Stimulated activated CD4-positive, alpha-beta T cell treated with anti-CD3 and anti-CD28 coated beads, Interleukin-4, amount 100 ng/mL, for 48 hours (primary cell): ENCODE measurements at places on chromosomes 4 and X.

- DNase-seq: no peak
These were observed 76.7 kb upstream of the ARHGAP24 start for GRCh38 chr4:85398276-85398675.

DNA sequence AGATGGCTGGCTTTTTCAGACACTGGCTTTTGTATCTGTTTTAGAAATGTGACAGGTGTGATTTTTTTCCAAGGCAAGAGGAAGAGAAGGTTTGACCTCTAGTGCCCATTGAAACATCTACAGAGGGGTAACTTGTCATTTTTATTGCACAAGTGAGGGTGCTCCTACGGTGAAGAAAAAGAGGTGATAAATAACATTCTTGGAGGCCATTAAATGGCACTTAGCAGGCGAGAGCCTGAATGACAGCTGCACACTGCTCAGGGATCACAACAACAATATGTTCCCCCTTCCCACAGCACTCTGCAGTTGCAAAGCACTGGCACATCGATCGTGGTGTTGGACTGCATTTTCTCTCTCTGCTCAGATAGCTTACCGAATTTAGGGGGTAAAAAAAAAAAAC lies 22.9 kb downstream of the FAM184B start:
- DNase-seq: no peak

- no peak for DNase-seq
These were observed 23.8 kb downstream of the VSIG4 start for GRCh38 chrX:66015900-66016689.

GRCh38 chr4:140857111-140857510 lies 100.9 kb upstream of the TBC1D9 start:
- DNase-seq: no peak

DNA sequence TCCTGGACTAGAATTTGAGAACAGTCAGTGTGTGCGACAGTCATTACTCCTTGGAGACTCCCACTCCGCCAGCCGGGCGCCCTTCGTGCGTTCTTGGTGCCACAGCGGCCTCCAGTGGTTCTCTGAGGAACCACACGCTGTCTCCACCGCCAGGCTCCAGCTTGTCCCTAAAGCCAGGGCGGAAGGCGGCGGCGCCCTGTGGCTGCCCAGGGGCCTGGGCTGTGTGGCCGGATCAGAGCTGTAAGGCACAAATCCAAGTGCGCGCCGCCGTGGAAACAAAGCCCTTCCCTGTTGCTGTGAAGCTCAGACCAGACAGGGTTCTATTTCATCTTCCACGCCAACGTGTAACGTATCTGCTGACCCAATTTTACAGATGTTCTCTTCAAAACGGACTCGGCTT lies 34.2 kb downstream of the IDS start:
- peak; percentile 58 for DNase-seq
